ENCODE measurements at places on chromosomes 12 and 14. TPM values are rescaled to one million over a fixed set of nuclear protein-coding genes. Genes with fewer than 3 reads are reported as not detected.
A peak's percentile ranks its signal among the peaks of the same experiment; 100 is the strongest.

Gene IRAK3
- 15.8 TPM for total RNA-seq

DNA sequence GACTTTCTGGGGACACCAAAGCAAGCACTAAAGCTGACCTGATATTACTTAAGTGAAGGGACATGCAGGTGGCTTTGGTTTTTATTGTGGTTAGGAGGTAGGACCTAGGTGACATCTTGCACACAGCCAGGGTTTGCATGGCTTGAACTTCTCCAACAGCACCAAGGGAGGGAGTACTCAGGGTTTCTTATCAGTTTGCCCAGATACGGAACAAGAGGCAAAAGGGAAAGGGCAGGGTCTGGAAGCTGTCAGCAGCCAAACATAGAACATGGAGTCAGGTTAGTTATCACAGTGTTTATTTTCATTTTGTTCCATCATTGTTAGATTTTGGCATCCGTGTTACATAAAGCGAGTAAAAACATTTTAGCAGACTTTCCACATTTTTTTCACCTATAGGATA is 186.3 kb upstream of the CLEC14A start:
- no peak for DNase-seq
- no peaks in the 10 kb centered on the region for H3K36me3 ChIP-seq
- H3K4me3 ChIP-seq = no peak overlapping the region
- no peak overlapping the region for H3K27ac ChIP-seq
- H3K27me3 ChIP-seq = no peaks in the 10 kb centered on the region
- H3K4me1 ChIP-seq = no peaks in the 10 kb centered on the region

- no peaks in the 10 kb centered on the region for H3K27me3 ChIP-seq
- no peaks in the 10 kb centered on the region for H3K36me3 ChIP-seq
- no peaks in the 10 kb centered on the region for H3K4me1 ChIP-seq
- H3K4me3 ChIP-seq = no peak overlapping the region
These were observed 91.2 kb downstream of the CEP128 start for GRCh38 chr14:80850197-80850814.

GRCh38 chr12:80056845-80057244 is 42.5 kb upstream of the OTOGL start:
- H3K4me3 ChIP-seq = no peak overlapping the region
- no peak for DNase-seq
- no peaks in the 10 kb centered on the region for H3K36me3 ChIP-seq
- no peak overlapping the region for H3K27ac ChIP-seq

GRCh38 chr14:100764471-100765115 is 37.9 kb downstream of the DLK1 start:
- H3K36me3 ChIP-seq = no peaks in the 10 kb centered on the region
- H3K27me3 ChIP-seq = no peaks in the 10 kb centered on the region
- no peak overlapping the region for H3K27ac ChIP-seq
- no peak overlapping the region for H3K4me3 ChIP-seq
- no peak for DNase-seq
- H3K4me1 ChIP-seq = no peaks in the 10 kb centered on the region

GRCh38 chr14:79278286-79278797 is 933.0 kb downstream of the DIO2 start:
- H3K36me3 ChIP-seq = no peaks in the 10 kb centered on the region
- H3K4me3 ChIP-seq = peak overlapping the region; percentile 48
- H3K27me3 ChIP-seq = no peaks in the 10 kb centered on the region
- no peaks in the 10 kb centered on the region for H3K4me1 ChIP-seq

GRCh38 chr12:51977320-51977753 is 25.8 kb downstream of the ACVR1B start:
- no peak overlapping the region for H3K4me3 ChIP-seq
- H3K27me3 ChIP-seq = no peaks in the 10 kb centered on the region
- peaks cover 25% of the 10 kb centered on the region for H3K4me1 ChIP-seq
- no peak for DNase-seq
- H3K36me3 ChIP-seq = peaks cover 46% of the 10 kb centered on the region

DNA sequence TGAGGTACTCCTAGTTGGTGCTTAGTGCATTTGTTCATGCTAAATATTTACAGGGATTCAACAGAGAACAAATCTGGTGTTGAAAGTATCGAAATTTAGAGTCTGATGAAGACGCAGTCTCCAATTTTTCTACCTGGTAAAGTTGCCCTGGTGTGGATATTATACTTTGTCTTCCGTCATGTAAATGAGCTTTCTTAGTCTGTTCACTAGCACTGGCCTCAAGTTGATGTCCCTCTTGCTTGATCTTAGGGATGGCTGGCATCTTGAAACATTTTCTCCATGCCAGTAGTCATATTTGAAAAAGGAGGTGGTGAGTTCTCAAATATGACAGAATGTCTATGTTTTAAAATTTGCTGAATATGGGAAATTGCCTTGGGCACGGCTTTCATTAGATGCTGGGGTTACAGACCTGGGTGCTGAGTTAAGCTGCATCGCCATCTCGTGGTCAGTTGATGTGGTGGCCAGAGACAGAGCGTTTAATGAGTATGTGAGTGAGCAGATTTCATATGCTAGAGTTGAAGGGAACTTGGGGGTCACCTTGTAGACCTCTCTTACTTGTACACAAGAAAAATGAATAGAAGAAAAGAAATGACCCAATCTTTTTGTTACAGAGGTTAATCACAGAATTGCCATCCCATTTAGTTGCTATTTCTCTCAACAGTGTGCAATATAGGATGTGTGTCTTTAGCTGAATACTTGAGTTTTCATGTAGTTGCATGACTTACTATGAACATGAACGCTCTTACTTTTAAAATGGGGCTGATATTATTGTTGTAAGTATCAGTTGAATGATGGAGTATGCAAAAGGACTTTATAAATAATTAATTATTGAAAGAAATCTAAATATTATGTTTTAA is 172.8 kb upstream of the DCN start:
- no peak overlapping the region for H3K4me3 ChIP-seq
- no peaks in the 10 kb centered on the region for H3K27me3 ChIP-seq
- no peaks in the 10 kb centered on the region for H3K4me1 ChIP-seq
- H3K36me3 ChIP-seq = no peaks in the 10 kb centered on the region
- no peak overlapping the region for H3K27ac ChIP-seq

Gene SMOC1
- total RNA-seq = 18.6 TPM

GRCh38 chr12:92002195-92002649 is 143.4 kb downstream of the BTG1 start:
- H3K4me1 ChIP-seq = peaks cover 33% of the 10 kb centered on the region
- H3K27me3 ChIP-seq = no peaks in the 10 kb centered on the region
- no peak overlapping the region for H3K27ac ChIP-seq

Gene KRT73
- not detected for total RNA-seq

DNA sequence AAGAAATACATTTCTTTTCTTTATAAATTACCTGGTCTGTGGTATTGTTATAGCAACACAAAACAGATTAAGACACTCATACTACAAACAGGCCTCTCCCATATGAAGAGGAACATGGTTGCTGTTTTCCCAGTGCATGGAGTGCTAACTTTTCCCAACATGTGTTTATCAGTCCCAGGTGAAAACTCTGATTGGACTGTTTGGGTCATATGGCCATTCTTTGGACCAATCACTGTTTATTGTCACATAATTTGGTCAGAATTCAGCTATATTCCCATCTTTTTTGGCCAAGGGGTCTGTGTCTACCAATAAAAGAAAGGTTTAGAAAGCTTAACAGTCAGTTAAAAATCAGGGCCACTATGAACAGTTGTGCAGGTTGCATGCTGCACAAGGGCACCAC is 35.4 kb upstream of the CCDC60 start:
- H3K27me3 ChIP-seq = no peaks in the 10 kb centered on the region
- no peak overlapping the region for H3K27ac ChIP-seq
- H3K4me3 ChIP-seq = no peak overlapping the region
- no peaks in the 10 kb centered on the region for H3K36me3 ChIP-seq

- no peak overlapping the region for H3K4me3 ChIP-seq
- no peaks in the 10 kb centered on the region for H3K27me3 ChIP-seq
- H3K36me3 ChIP-seq = no peaks in the 10 kb centered on the region
- H3K27ac ChIP-seq = no peak overlapping the region
These were observed 29.5 kb upstream of the C12orf76 start for GRCh38 chr12:110077800-110078199.

Gene FGD6
- 16.9 TPM for total RNA-seq

Gene TMCC3
- total RNA-seq = 4.7 TPM

Gene GZMB
- total RNA-seq = 2.0 TPM

DNA sequence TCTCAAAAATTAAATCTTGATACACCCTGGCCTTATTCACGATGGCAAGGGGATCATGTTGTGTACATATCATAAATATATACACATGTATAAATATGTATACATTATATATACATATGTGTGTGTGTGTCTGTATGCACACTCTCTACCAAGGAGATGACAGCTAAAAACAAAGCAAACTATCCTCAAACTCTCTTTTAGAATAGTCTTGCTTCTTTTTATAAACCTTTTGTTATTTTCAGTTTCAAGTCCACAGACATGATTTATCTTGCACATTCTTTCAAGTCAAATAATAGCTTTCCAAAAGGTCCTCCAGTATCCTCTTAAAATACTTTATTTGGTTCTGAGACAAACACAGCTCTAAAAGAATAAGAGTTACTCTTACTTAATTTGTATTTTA is 8.4 kb downstream of the ANO6 start:
- no peak overlapping the region for H3K4me3 ChIP-seq
- H3K27me3 ChIP-seq = no peaks in the 10 kb centered on the region
- no peaks in the 10 kb centered on the region for H3K36me3 ChIP-seq
- no peak overlapping the region for H3K27ac ChIP-seq
- no peak for DNase-seq

GRCh38 chr12:51190820-51191219 is 17.9 kb upstream of the TFCP2 start:
- peaks cover 12% of the 10 kb centered on the region for H3K36me3 ChIP-seq
- no peak overlapping the region for H3K4me3 ChIP-seq
- no peaks in the 10 kb centered on the region for H3K4me1 ChIP-seq
- H3K27me3 ChIP-seq = no peaks in the 10 kb centered on the region

GRCh38 chr14:50524731-50525515 is 7.4 kb downstream of the MAP4K5 start:
- DNase-seq = no peak
- H3K27ac ChIP-seq = no peak overlapping the region
- no peaks in the 10 kb centered on the region for H3K27me3 ChIP-seq
- no peaks in the 10 kb centered on the region for H3K36me3 ChIP-seq

GRCh38 chr12:31729705-31730104 is 884 bp upstream of the AMN1 start:
- no peaks in the 10 kb centered on the region for H3K36me3 ChIP-seq
- no peak for DNase-seq
- H3K4me1 ChIP-seq = no peaks in the 10 kb centered on the region

Gene FGF6
- not detected for total RNA-seq

DNA sequence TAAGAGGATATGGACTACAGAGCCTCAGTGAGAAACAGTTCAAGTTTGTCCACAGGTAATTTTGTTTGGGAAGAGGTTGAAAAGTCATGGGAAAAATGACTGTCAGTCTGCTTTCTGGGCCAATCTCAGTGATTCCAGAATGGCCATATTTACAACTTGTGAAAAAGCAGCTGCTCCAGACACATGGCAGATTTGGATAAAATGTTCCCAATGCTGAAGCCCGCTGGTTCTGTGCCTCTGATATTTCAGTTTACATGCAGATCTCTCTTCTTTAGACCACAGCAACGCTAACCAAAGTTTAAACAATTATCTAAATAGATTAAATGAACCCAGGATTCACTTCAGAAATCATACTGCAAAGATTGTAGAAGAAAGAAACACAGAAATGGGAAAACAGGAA is 222.8 kb downstream of the SOX5 start:
- no peaks in the 10 kb centered on the region for H3K4me1 ChIP-seq
- H3K4me3 ChIP-seq = no peak overlapping the region
- H3K27ac ChIP-seq = no peak overlapping the region
- H3K36me3 ChIP-seq = no peaks in the 10 kb centered on the region
- no peaks in the 10 kb centered on the region for H3K27me3 ChIP-seq
- no peak for DNase-seq

- H3K27me3 ChIP-seq = no peaks in the 10 kb centered on the region
- no peak overlapping the region for H3K4me3 ChIP-seq
- H3K27ac ChIP-seq = no peak overlapping the region
- peaks cover 90% of the 10 kb centered on the region for H3K36me3 ChIP-seq
- DNase-seq = no peak
- H3K4me1 ChIP-seq = peaks cover 6% of the 10 kb centered on the region
These were observed 35.6 kb downstream of the UBE3B start for GRCh38 chr12:109513051-109513450.

DNA sequence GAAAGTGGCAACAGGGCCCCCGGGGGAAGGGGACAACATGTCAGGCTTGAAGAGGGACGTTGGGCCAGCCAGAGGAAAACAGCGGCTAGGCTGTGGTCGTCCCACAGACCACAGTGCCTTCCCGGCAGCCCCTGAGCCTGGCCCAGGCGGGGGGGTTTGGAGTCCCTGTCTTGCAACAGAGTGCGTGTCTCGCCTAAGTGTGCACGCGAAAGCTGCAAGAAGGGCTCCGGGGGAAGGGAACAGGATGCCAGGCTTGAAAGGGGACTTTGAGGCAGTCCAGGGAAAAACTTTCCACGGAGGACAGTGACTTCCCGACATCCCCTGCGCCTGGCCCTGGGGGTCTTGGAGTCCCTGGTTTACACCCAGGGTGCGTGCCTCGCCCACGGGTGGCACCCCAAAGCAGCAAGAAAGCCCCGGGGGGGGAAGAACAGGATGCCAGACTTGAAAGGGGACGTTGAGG is 157.5 kb upstream of the ALG10B start:
- H3K4me3 ChIP-seq = no peak overlapping the region
- H3K4me1 ChIP-seq = no peaks in the 10 kb centered on the region
- no peak overlapping the region for H3K27ac ChIP-seq
- peak; percentile 44 for DNase-seq

DNA sequence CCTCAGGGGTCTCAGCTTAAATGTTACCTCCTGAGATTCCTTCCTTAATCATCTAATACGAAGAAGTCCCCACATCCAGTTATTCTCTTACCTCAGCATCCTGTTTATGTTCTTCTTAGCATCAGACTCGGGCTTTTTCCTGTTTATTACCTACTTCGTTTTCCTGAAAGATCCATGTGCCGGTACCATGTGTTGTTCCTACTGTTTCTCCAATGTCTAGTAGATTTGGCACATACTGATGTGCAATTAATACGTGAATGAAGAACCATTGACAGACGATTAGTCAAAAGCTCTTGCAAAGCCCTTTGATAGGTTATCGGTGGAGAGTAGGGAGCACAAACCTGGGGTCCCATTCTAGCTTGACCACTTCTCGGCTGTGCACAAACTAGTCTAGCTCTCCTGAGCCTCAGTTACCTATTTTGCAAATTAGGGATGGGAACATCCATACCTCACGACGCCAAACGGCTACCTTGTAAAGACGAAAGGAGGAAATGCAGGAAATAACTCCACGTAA is 735 bp upstream of the MAPKAPK5 start:
- no peak for DNase-seq
- H3K4me1 ChIP-seq = peaks cover 37% of the 10 kb centered on the region
- H3K27me3 ChIP-seq = no peaks in the 10 kb centered on the region
- H3K36me3 ChIP-seq = peaks cover 10% of the 10 kb centered on the region
- H3K4me3 ChIP-seq = peak overlapping the region; percentile 94
- H3K27ac ChIP-seq = peak overlapping the region; percentile 93

- H3K27ac ChIP-seq = no peak overlapping the region
- no peaks in the 10 kb centered on the region for H3K27me3 ChIP-seq
- H3K4me3 ChIP-seq = no peak overlapping the region
- H3K4me1 ChIP-seq = no peaks in the 10 kb centered on the region
- peaks cover 3% of the 10 kb centered on the region for H3K36me3 ChIP-seq
- no peak for DNase-seq
These were observed 45.6 kb downstream of the SPTLC2 start for GRCh38 chr14:77570706-77571268.
